Activated B cell treated with CpG ODN at 0.5 μM for 24 hours (primary cell): ENCODE measurements at places on chromosomes 5 and 9.
A peak's percentile ranks its signal among the peaks of the same experiment; 100 is the strongest.

DNA sequence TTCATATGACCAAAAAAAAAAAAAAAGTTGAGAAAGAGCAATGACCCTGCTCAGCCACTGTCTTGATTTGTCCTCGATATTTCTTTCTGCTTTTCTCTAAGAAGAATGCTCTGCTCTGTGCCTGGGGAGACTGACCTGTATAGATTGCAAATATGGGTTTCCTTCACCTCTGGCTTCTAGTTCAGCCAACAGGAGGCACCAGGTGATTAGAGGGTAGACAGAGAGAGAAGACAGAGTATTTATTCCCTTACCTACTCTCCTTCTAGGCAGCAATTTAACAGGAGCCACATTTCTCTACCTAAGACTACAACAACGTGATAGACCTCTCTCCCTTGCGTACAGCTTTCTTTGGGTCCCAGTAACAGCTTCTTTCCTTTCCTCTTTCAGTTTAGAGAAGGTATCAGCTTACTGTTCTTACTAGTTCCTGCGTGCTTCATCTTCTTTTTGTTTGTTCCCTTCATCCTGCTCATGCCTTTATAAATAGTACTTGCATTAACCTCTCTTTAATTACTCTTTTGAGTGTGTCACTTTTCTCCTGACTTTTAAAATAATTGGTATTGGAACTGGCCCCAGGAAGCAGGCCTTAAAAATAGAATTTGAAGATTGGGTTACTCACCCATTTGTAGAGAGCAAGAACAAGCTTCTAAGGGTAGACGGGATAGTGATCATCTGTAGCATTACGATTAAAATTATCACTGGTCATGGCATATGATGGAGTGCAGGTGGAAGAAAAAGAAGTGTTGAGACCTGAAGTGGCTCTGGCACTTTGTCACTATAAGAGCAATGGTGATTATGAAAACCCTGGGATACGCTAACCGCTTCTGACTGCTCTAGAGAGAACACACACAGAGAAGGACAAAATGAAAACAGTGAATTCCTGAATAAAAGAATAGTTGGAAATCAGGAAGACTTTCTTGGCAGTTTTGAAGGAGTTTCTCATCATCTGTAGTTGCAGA is 161.2 kb upstream of the FSTL4 start:
- H3K4me3 ChIP-seq, result no peak overlapping the region
- H3K36me3 ChIP-seq, result no peaks in the 10 kb centered on the region
- H3K4me1 ChIP-seq, result no peaks in the 10 kb centered on the region
- DNase-seq, result no peak

DNA sequence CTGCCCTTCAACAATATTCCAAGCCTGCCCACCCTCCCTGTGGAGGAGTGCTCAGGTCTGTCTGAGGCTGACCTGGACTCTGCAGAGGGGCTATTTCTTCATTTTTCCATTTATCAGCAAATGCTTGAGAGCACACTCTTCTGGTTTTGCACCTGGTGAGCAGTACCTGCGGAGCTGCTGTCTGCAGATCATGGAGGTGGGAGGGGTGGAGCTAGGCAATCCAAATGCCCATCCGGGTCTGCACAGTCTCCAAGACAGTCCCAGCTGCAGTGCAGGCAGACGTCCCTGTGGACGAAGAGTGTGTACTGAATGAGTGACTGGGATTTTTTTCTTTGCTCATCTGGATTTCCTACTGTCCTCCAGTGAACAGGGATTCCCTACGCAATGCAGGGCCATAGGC is 239.8 kb downstream of the IRX2 start:
- no peak for DNase-seq
- H3K4me1 ChIP-seq, result no peaks in the 10 kb centered on the region

DNA sequence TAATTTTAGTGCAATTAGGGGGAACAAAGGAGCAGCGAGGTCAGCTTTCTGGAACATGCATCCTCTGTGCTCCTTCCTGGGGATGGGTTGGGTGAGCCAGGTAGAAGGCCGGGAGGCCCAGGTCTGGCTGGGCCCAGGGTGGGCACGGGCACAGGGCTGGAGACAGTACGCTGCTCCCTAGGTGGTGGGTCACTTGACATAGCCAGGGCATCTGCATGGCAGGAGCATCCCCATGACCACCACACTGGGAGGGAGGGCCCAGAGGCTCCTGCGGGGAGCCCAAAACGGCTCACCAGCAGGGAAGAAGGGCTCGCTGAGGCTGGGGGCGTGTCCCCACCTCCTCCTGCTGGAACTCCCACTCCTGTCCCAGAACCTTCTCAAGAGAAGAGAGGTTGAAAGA is 216.8 kb downstream of the NXNL2 start:
- no peaks in the 10 kb centered on the region for H3K4me1 ChIP-seq
- no peak overlapping the region for H3K4me3 ChIP-seq
- DNase-seq, result no peak
- H3K36me3 ChIP-seq, result no peaks in the 10 kb centered on the region

GRCh38 chr5:129082225-129083136 is 12.1 kb upstream of the ISOC1 start:
- no peak overlapping the region for H3K4me3 ChIP-seq
- peaks cover 11% of the 10 kb centered on the region for H3K27me3 ChIP-seq
- no peaks in the 10 kb centered on the region for H3K36me3 ChIP-seq
- no peaks in the 10 kb centered on the region for H3K4me1 ChIP-seq
- no peak overlapping the region for H3K27ac ChIP-seq

DNA sequence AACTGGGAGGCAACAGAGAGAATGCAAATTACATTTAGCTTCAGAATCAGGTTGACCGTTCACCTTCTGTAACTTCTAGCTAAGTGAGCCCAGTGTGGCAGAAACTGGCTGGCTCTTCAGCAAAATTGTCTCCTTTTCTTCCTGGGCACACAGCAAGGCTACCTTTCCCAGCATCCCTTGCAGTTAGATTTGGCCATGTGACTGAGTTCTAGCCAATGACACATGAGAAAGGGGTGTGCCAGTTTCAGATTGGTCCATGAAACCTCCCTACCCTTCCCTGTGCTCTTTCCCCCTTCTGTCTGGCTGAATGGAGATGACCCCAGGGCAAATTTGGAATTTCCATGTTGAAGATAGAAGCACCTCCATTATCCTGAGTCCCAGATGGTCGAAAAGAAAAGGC is 72.5 kb upstream of the SMIM23 start:
- no peak overlapping the region for H3K4me3 ChIP-seq
- no peaks in the 10 kb centered on the region for H3K4me1 ChIP-seq
- peaks cover 7% of the 10 kb centered on the region for H3K27me3 ChIP-seq
- H3K36me3 ChIP-seq, result no peaks in the 10 kb centered on the region
- H3K27ac ChIP-seq, result no peak overlapping the region

DNA sequence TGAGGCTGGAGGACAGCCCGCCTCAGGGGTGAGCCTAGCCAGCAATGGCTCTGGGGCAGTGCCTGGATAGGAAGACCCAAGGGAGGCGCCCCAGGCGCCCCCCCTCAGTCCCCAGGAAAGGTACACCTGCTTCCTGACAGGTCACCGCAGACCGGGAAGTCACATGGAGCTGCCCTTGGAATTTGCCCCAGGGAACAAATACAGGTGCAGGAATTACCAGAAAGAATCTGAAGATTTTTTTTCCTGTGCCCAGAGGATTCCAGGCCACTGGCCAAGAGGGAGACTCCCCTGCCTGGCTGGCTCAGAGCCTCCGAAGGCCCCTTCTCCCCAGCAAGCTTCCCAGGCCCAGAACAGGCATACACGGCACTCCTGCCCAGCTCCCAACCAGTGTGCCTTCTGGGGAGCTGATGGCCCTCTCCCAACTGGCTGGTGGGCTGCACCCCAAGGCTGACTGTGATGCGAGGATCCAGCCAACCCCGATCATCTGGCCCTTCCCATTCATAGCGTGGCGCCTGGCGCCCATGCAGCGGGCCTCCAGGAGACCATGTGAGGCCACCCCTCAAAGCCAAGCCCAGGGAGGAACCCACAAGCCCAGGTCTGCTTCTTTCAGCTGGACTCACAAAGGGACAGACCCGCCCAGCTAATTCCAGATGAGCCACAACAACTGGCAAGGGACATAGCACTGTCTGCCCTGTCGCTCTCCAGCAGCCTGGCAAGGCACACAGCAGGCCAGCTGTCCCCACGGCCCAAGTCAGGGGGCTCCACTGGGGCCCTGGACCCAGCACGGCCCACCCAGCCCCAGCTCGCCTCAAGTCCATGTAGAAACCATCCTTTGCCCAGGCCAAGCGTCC is 2.3 kb downstream of the TPRN start:
- H3K36me3 ChIP-seq, result peaks cover 1% of the 10 kb centered on the region
- H3K27ac ChIP-seq, result no peak overlapping the region
- H3K27me3 ChIP-seq, result no peaks in the 10 kb centered on the region
- DNase-seq, result no peak
- H3K4me1 ChIP-seq, result peaks cover 25% of the 10 kb centered on the region

DNA sequence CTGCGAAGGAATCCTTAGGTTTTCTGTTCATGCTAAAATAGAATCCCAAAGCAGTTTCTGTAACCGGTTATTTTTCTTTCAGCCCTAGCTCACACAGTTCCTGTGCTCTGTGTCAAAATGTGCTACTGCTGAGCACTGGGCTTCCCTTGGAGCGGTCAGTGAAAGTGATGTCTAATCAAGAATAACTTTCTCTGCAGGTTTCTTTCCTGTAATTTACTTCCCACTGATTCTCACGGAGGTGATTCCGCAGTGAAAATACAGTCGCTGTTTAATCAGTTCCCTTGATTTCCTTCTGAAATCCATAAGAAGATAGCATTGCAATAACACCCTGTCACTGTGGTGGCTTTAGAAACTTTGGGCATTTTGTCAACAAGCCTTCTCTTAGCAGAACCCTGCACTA is 112.0 kb upstream of the ISL1 start:
- H3K4me3 ChIP-seq, result no peak overlapping the region
- no peaks in the 10 kb centered on the region for H3K36me3 ChIP-seq
- DNase-seq, result no peak
- no peaks in the 10 kb centered on the region for H3K4me1 ChIP-seq

DNA sequence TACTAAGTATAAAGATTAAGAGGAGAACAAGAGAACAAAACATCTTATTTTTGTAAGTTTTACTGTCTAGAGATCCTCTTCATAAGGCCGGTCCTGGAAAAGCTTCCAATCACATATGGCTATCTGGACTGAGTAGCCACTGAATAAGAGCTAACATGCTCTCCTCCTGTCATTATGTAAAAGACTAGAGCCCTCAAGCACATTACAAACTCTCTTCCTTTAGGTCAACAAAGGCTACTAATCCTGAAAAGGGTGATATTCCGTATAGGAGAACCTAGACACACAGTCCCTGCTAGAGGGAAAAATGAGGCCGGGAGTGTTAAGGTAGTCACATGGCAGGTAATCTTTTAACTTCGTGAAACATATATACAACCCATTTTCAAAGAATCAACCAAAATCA is 665.6 kb downstream of the EFNA5 start:
- no peaks in the 10 kb centered on the region for H3K4me1 ChIP-seq
- no peak for DNase-seq
- no peak overlapping the region for H3K27ac ChIP-seq
- no peaks in the 10 kb centered on the region for H3K27me3 ChIP-seq

GRCh38 chr9:75130621-75131230 is 42.4 kb downstream of the OSTF1 start:
- H3K27ac ChIP-seq, result no peak overlapping the region
- H3K27me3 ChIP-seq, result no peaks in the 10 kb centered on the region
- no peak for DNase-seq
- H3K4me3 ChIP-seq, result no peak overlapping the region

DNA sequence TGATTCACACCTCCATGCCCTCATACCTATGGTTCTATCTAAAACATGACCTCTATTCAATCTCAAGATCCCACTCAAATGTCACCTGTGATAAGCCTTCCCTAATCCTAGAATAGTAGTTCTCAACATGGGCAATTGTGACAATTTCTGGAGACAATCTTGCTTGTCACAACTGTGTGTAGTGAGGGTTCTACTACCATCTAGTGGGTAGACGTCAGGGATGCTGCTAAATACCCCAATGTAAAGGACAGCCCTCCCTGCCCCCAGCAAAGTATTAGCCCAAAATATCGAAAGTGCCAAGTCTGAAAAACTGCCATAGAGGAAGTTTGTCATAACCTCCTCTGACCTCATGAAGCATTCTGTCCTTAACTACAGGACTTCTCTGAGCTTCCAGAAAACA is 32.0 kb downstream of the TBCA start:
- no peaks in the 10 kb centered on the region for H3K27me3 ChIP-seq
- H3K36me3 ChIP-seq, result peaks cover 9% of the 10 kb centered on the region
- H3K4me1 ChIP-seq, result peaks cover 9% of the 10 kb centered on the region

GRCh38 chr5:92777421-92777820 is 803.6 kb downstream of the NR2F1-AS1 start:
- no peak overlapping the region for H3K27ac ChIP-seq
- H3K36me3 ChIP-seq, result no peaks in the 10 kb centered on the region
- DNase-seq, result no peak
- no peaks in the 10 kb centered on the region for H3K4me1 ChIP-seq
- no peaks in the 10 kb centered on the region for H3K27me3 ChIP-seq

GRCh38 chr5:310516-310915 is 11.0 kb upstream of the AHRR start:
- no peak for DNase-seq
- H3K27me3 ChIP-seq, result no peaks in the 10 kb centered on the region
- no peaks in the 10 kb centered on the region for H3K4me1 ChIP-seq
- no peak overlapping the region for H3K27ac ChIP-seq

- peaks cover 5% of the 10 kb centered on the region for H3K27me3 ChIP-seq
- no peaks in the 10 kb centered on the region for H3K4me1 ChIP-seq
- no peak overlapping the region for H3K4me3 ChIP-seq
These were observed 102.3 kb downstream of the ENTREP1 start for GRCh38 chr9:69427286-69427685.

DNA sequence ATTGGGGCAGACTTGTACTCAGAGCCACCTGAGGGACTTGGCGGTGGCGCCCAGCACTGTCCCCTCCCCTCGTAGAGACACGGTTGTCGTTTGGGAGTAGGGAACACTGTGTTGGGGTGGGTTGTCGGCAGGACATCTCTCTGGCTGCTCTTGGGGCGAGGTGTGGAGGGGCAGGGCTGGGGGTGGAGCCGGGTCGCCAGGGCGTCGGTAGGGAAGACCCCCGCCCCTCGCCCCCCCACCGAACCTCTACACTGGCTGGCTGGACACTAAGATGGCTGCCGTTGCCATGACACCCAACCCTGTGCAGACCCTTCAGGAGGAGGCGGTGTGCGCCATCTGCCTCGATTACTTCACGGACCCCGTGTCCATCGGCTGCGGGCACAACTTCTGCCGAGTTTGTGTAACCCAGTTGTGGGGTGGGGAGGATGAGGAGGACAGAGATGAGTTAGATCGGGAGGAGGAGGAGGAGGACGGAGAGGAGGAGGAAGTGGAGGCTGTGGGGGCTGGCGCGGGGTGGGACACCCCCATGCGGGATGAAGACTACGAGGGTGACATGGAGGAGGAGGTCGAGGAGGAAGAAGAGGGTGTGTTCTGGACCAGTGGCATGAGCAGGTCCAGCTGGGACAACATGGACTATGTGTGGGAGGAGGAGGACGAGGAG is 778 bp downstream of the TRIM41 start:
- peaks cover 49% of the 10 kb centered on the region for H3K4me1 ChIP-seq
- H3K4me3 ChIP-seq, result peak overlapping the region; percentile 95
- peaks cover 4% of the 10 kb centered on the region for H3K27me3 ChIP-seq
- peaks cover 18% of the 10 kb centered on the region for H3K36me3 ChIP-seq
- H3K27ac ChIP-seq, result peak overlapping the region; percentile 98
